ENCODE measurements at places on chromosomes 2 and 18.

- no peak for DNase-seq
- H3K4me3 ChIP-seq: no peak overlapping the region
- H3K4me1 ChIP-seq: peaks cover 21% of the 10 kb centered on the region
- H3K36me3 ChIP-seq: no peaks in the 10 kb centered on the region
- H3K27ac ChIP-seq: no peak overlapping the region
Observed at GRCh38 chr2:203574824-203575223, 39.7 kb upstream of the RAPH1 start.

DNA sequence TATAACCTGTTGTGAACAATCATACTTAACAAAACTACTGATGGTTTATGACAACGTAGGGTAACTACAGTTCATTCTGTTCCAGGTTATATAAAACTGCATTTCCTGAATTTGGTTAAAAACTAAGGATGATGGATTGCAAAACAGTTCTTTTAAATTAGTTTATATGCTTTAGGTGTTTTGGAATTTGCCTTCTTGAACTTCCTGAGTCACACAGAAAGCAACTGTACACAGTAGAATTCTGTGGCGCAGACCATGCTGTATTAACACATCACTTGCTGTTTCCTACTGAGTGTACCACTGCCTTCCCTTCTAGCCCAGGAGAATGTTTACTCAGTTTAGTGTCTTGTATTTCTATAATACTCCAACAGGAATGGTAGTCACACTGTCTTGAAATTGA is 19.4 kb downstream of the ITGB1BP1 start:
- no peak for DNase-seq
- H3K27me3 ChIP-seq: peaks cover 9% of the 10 kb centered on the region
- H3K36me3 ChIP-seq: peaks cover 13% of the 10 kb centered on the region
- no peak overlapping the region for H3K4me3 ChIP-seq

DNA sequence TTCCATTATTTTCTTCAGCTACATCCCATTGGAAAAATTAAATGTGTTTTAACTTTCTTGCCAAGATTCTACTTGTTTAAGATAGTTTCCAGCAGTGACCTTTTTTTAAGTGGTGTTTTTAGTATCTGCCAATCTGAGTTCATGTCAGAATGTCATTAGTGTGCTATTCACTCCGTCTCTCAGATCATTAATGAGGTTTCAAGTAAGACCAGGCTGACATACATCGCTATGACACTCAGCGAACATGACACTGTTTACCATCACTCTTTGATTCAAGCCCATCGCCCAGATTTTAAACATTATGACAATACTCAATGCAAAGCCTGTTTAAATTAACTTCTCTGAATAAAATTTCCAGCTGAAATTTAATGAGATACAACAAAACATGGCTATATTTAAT is 272.0 kb upstream of the KYNU start:
- H3K4me3 ChIP-seq: no peak overlapping the region
- no peaks in the 10 kb centered on the region for H3K36me3 ChIP-seq
- no peak overlapping the region for H3K27ac ChIP-seq
- DNase-seq: no peak
- no peaks in the 10 kb centered on the region for H3K4me1 ChIP-seq
- H3K27me3 ChIP-seq: no peaks in the 10 kb centered on the region

- peaks cover 33% of the 10 kb centered on the region for H3K27me3 ChIP-seq
- H3K27ac ChIP-seq: peak overlapping the region; percentile 77
- peaks cover 26% of the 10 kb centered on the region for H3K36me3 ChIP-seq
- H3K4me1 ChIP-seq: peaks cover 78% of the 10 kb centered on the region
Observed at GRCh38 chr2:73983322-73984202, 1.1 kb upstream of the TET3 start.

GRCh38 chr2:158403237-158403636 is 53.3 kb downstream of the CCDC148 start:
- no peak overlapping the region for H3K27ac ChIP-seq
- DNase-seq: no peak
- H3K27me3 ChIP-seq: peaks cover 4% of the 10 kb centered on the region
- H3K36me3 ChIP-seq: no peaks in the 10 kb centered on the region

DNA sequence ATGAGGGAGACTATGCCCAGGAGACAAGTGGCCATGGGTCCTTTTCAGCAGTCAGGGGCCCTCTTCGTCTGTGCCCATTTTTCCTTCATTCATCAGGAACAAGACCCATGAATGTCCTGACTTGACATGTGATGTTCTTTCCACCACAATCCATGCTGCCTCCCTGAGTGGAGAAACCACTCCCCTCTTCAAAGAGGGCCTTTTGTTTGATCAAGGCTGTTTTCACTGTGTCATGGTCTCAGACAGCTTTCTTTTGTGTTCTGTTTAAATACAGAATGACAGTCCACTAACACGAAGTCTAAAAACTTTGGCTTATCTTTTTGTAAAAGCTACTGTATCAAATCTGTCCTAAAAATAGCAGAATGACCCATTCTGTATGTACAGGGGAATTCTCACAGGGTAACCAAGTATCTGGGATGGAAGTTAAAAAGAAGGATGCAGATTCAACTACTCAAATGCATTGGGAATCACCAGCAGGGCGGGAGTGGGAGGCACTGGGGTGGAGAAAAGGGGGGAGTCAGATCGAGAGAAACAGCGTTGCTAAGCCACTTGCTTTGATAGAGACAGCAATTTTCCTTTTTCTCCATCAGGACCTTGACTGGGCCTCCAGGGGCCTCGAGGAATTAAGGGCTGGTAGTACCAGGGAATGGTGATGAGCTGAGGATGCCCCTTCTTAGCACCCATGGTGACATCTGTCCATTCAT is 13.9 kb downstream of the LRP2 start:
- no peaks in the 10 kb centered on the region for H3K36me3 ChIP-seq
- no peak overlapping the region for H3K27ac ChIP-seq
- DNase-seq: no peak
- no peak overlapping the region for H3K4me3 ChIP-seq
- no peaks in the 10 kb centered on the region for H3K27me3 ChIP-seq

- H3K27ac ChIP-seq: no peak overlapping the region
- peaks cover 2% of the 10 kb centered on the region for H3K36me3 ChIP-seq
- no peak overlapping the region for H3K4me3 ChIP-seq
- no peaks in the 10 kb centered on the region for H3K27me3 ChIP-seq
Observed at GRCh38 chr18:62768558-62768943, 53.2 kb downstream of the PHLPP1 start.

- H3K36me3 ChIP-seq: peaks cover 48% of the 10 kb centered on the region
- no peaks in the 10 kb centered on the region for H3K27me3 ChIP-seq
- H3K27ac ChIP-seq: peak overlapping the region; percentile 78
- peaks cover 18% of the 10 kb centered on the region for H3K4me1 ChIP-seq
- H3K4me3 ChIP-seq: no peak overlapping the region
- no peak for DNase-seq
Observed at GRCh38 chr2:151437630-151438029, 27.9 kb downstream of the RIF1 start.

DNA sequence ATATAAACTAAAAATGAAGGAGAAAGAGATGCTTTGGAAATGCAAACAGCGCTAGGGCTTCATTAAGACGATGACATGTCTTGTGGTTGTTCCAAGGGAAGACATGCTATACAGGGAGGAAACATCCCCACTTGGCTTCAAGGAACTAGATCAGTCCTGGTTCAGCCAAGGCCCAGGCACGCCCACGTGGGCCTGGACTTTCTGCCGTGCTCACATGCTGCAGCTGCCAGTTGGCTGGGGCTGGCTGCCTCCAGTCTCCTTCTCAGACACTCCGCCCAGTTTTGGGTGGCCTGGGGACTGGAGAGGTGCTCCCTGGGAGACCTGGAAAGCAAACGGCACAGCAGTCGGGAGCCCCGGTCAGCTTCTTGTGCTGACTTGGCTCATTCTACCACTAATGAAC is 109.6 kb downstream of the GLI2 start:
- H3K36me3 ChIP-seq: no peaks in the 10 kb centered on the region
- no peak overlapping the region for H3K4me3 ChIP-seq
- no peaks in the 10 kb centered on the region for H3K4me1 ChIP-seq
- H3K27ac ChIP-seq: no peak overlapping the region

DNA sequence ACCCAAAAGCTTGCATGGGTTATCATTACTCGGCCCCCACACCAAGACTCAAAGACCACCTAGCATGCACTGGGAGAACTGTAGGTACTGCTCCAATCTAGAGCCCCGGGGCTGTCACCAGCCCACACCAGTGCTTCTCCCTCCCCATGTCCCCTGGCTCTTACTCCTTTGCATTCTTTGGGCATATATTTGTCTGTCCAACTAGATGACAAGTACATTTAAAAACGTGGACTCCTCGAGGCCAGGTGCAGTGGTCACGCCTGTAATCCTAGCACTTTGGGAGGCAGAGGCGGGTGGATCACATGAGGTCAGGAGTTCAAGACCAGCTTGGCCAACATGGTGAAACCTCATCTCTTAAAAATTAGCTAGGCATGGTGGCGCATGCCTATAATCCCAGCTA is 7.8 kb downstream of the AFG3L2 start:
- no peaks in the 10 kb centered on the region for H3K27me3 ChIP-seq
- H3K27ac ChIP-seq: no peak overlapping the region
- H3K4me1 ChIP-seq: peaks cover 30% of the 10 kb centered on the region
- no peak for DNase-seq
- H3K4me3 ChIP-seq: no peak overlapping the region

DNA sequence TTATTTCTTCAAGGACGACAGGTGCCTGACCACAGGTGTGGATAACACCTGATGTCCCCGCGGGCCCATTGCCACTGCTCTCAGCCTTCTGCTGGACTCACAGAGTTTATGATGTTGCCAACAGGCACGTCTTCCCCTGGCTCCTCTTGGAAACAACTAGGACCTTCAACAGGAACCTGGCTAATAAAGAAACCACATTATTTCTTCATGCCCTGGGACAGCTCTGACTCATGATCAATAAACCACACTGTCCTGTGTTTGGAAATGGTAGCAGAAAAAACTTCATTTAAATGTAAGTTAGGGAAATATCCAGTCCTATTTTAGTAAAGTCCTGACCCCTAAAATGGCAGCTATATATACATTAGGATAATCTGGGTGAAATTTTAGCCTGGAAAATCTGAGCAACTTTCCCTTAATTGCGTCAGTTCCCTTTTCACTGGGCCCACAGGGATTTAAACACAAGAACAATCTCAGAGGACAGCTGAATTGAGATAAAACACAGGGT is 158.9 kb downstream of the VAPA start:
- DNase-seq: no peak
- peaks cover 17% of the 10 kb centered on the region for H3K27me3 ChIP-seq
- H3K4me1 ChIP-seq: peaks cover 6% of the 10 kb centered on the region
- H3K27ac ChIP-seq: no peak overlapping the region
- H3K4me3 ChIP-seq: no peak overlapping the region

DNA sequence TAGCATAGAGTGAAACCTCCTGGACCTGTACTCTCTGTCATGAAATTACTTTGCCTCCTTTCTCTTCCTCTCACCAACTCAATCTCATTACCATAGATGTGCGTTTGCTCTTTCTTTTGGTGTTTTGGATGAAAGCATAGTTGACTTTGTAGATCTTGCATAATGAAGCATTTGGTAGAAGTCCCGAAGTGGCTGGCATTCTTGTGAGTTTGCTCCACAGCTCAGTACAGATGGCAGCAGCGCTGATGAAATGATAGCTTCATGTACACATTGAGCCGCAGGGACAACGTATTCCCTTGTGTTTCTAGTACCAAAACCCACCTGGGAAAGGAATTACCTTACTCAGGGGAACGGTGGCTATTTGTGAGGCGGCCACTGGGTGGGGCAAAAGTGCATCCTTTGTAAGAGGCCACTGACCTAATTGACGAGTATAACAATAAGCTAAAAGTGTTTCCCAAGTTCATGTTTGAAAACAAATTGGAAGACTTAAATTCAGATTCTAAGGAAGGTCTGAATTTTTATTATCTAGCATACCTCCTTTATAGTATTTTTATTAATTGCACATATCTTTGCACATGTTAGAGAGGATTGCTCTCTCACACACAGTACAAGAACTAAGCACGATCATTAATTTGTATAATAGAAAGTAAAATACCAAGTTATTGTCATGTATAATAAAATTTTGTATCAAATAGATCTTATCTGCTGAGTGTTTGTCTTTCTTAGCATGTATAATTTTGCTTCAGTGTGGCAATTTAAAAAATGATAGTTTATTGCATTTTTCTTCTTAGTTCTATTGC is 25.4 kb upstream of the CDH7 start:
- no peaks in the 10 kb centered on the region for H3K36me3 ChIP-seq
- no peak for DNase-seq
- H3K4me3 ChIP-seq: no peak overlapping the region
- no peak overlapping the region for H3K27ac ChIP-seq
- no peaks in the 10 kb centered on the region for H3K4me1 ChIP-seq

GRCh38 chr18:30358555-30358954 is 684.0 kb downstream of the DSC3 start:
- no peaks in the 10 kb centered on the region for H3K4me1 ChIP-seq
- no peak for DNase-seq
- no peak overlapping the region for H3K4me3 ChIP-seq
- H3K36me3 ChIP-seq: no peaks in the 10 kb centered on the region
- H3K27me3 ChIP-seq: no peaks in the 10 kb centered on the region

DNA sequence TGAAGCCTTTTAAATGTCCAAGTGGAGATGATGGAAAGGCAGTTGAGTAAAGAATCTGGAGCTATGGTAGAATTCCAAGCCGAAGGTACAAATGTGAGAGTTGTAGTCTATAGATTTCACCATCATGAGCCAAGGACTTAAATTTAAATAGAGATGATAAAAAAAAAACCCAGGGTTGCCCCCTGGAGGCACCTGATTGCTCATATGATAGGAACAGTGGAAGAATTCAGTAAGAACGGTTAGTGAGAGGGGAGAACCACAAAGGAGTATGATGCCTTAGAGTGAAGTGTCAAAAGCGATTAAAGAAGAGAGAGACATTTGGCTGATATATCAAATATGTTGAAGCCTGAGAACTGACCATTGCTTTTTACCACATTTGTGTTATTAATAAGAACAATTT is 11.9 kb downstream of the NYAP2 start:
- H3K27ac ChIP-seq: no peak overlapping the region
- H3K36me3 ChIP-seq: no peaks in the 10 kb centered on the region
- no peak for DNase-seq

DNA sequence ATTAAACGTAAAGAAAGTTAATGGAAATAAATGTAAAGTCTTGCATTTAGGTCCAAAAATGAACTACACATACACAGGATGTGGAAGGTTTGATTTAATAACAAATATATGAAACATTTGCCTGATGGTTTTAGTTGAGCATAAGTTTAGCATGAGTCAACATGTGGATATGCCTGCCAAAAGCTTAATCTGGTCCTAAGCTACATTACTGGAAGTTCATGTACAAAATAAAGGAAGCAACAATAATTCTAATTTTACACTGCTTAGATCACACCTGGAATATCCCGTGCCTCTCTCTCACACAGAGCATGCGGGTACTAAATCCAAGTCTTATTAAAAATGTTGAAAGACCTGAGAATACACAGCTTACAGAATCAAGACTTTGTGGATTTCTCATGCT is 276.5 kb upstream of the NRP2 start:
- DNase-seq: no peak
- no peak overlapping the region for H3K4me3 ChIP-seq
- H3K27ac ChIP-seq: no peak overlapping the region
- no peaks in the 10 kb centered on the region for H3K27me3 ChIP-seq

DNA sequence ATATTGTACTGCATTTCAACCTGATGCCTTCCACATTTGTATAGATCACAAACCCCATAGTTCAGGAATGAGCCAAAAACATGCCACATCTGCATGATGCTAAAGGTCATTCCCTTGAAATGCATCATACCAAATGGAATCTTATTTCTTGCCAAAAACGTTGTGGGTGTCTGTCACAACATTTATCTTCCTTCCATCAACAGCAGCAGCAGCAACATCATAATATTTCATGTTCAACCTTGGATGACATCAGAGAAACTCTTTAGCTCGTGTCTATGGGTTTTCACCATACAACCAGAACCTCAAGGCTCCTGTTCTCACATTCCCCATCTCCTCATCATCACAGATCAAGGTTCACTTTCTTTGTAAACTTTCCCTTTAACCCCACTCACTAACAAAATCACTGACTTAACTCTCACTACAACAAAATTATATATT is 221.3 kb upstream of the CTAGE1 start:
- H3K4me3 ChIP-seq: no peak overlapping the region
- no peak for DNase-seq
- no peak overlapping the region for H3K27ac ChIP-seq
- no peaks in the 10 kb centered on the region for H3K36me3 ChIP-seq
